ENCODE measurements at places on chromosomes 13 and 19.
A peak's percentile ranks its signal among the peaks of the same experiment; 100 is the strongest.

DNA sequence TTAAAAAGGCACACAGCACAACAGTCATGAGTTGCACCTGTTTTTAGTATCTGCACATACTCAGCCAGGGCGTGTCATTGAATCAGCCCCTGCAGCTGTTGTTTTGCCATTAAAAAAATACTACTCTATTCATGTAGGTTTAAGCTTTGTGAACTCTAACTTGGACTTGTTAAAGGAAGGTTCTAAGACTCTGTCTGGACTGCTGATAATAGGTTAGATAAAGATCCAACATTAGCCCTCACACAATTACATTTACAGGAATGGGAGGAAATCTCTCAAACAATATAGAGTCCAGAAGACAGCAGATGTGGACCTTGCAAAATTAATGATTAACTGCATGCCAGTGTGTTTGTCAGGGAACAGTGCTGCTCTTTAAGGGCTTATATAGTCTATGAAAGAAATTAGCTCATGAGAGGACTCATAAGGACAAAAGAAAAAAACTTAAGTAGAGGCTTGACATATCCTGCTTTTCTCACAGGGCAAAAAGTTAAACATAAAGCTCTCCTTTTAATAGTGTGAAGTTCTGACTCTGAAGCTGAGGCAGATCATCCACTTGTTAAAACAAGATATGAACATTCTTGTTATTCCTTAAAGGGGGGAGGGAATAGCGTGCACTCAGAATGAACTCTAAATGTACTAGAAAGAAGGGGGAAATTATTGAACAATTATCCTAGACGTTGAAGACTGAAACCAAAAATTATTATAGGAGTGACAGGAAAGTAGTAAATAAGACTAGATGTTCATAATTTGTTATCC, 243.6 kb downstream of the NDFIP2 start:
- no peak for DNase-seq

DNA sequence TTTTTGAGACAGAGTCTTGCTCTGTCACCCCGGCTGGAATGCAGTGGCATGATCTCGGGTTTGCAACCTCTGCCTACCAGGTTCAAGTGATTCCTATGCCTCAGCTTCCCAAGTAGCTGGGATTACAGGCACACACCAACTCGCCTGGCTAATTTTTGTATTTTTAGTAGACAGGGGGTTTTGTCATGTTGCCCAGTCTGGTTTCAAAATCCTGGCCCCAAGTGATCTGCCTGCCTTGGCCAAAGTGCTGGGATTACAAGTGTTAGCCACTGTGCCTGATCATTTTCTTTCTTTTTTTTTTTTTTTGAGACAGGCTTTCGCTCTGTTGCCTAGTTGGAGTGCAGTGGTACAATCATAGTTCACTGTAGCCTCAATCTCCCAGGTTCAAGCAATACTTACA, 28.7 kb downstream of the ZMYM5 start:
- DNase-seq = no peak

DNA sequence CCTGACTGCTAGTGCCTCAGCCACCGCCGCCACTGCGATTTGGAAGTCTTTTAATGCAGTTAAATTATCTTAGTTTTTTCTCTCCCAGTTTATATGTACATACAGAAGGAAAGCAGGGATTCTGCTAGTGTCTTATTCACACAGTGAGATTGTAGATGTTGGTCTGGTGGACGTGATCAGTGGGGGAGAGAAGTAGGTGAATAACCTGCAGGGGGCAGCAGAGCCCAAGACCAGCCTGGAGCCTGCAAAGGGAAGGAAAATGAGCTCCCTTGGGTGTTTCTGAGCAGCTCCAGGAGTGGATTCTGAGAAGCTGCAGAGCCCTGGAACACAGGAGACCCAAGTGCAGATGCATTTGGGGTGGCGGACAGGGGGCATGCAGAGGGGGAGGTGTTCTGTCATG, 26.3 kb downstream of the ZNF844 start:
- peak; percentile 60 for DNase-seq

DNA sequence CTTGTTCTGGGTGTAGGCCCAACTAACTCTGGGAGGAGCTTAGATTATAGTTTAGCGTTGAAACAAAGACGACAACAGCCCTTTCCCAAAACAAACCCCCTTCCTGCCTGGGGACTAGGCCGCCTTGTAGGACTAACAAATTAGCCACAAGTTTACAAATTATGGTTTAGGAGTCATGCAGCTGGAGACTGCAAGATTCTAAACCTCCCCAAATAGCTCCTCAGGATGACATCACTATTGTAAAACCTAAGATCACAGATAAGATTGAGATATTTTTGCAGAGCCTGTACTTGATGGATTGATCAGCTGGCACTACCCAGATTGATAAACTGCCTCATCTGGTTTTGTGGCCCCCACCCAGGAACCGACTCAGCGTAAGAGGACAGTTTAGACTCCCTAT, 2.3 kb upstream of the SLC25A15 start:
- no peak for DNase-seq

- DNase-seq = no peak
These were observed 174.1 kb downstream of the FGF14 start for GRCh38 chr13:102227741-102228140.

GRCh38 chr13:24267274-24267673, 42.1 kb upstream of the C1QTNF9 start:
- DNase-seq = no peak

DNA sequence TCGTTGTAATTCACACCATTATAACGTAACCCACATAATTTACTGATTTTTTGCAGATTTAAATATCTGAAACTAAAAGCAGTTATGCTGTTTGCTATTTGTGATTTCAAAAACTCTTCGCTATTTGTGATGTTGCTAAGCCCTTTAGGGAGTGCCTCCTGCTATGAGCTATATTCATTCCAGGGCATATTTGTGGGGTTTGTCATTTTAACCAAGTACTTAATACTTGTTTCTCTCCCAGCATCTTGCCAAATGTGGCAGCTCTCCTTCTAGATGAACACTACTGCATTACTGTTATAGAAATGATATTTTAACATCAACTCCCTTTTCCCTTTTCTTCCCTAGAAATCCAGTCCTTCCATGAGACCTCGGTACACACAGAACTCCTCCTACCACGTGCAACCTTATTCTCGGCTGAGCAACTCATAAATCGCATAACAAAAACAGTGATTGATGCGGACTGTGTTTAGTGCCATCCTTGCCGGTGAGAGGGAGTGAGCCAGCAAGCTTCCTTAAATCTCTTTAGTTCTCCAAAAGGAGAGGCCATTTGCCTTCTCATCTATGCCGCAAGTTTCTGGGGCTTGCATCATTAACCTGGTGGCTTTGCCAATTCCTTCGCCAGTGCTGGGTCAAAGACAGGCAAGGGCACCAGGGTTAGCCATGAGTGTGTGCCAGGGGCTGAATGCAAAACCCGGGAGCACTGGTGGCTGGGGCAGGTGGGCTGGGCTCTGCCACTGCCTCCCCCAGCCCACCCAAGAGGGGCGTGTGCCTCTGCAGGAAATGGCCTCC, 33.4 kb downstream of the RFX2 start:
- no peak for DNase-seq

- no peak for DNase-seq
These were observed 30.8 kb downstream of the SOX1 start for GRCh38 chr13:112097770-112098169.

DNA sequence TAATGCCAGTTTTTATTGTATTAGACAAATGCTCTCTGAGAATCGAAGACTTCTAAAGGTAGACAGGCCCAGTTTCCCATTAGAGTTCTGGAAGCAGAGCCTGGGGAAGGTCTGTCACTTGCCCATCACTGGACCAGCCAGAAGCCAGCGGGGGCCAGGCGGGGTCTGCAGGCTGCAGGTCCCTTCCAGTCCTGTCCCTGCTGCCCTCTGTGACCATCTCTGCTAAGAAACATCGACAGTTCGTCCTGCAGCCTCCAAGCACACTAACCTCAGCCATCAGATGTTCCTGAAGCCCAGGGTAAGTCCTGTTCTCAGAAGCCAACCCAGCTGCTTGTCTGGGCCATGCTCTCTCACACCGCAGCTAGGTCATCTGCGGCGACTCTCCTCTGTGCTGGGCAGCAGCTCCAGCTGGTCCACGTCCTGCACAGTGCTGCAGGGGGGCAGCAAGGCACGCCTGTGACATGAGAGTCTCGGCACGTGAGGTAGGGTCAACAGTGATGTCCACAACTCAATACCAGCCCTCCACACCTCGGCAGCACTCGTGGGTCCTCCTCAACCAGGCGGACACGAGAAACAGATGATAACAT, 2.9 kb upstream of the ADPRHL1 start:
- no peak for DNase-seq

DNA sequence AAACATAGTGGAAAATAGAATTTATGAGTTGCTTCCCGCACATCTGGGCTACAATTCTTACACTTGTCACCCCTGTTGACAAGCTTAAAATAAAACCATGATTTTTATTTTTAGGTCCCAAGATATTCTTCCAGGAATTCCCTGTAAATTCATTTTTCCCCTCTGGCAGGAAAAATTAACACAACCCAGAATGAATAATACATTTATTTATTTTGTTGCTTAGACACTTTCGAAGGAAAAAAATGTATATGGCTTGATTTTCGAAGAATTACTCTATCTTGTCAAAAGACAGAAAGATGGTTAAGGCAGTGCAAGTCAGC, 74.4 kb downstream of the LHFPL6 start:
- DNase-seq = no peak

DNA sequence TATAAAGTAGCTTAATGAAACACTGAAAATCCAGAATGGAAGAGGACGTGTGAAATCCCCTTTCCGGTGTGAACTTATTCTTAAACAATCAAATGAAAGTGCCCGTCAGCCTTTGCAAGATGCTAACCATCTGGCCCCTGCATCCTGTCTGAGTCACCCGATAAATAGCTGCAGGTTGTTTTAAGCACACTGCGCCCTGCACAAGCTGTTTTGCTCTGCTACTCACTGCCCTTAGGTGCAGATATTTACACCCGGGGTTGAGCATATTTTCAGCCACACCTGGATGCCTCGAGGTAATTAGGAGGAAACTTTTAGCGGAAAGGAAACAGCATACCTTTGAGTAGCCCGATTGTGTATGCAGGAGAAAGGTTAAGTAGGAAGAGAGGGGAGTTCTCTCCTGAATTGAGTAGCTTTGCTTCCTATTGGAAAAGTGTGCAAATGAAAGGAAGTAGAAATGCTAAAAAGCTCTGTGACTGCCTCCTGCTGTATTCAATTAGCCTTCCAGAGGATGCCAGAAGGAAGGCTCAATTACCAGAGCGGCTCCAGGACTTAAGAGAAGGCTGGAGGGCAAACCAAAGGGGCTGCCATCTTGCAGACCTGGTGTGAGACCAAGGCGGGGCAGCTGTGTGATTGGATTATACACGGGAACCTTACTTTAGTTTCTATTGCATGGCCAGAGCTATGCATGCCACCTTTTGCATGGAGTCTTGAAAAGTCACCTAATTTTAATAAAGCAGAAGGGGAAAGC, 42.5 kb downstream of the IRS2 start:
- DNase-seq = no peak

- no peak for DNase-seq
These were observed 278.7 kb downstream of the DIAPH3 start for GRCh38 chr13:59885076-59885475.

DNA sequence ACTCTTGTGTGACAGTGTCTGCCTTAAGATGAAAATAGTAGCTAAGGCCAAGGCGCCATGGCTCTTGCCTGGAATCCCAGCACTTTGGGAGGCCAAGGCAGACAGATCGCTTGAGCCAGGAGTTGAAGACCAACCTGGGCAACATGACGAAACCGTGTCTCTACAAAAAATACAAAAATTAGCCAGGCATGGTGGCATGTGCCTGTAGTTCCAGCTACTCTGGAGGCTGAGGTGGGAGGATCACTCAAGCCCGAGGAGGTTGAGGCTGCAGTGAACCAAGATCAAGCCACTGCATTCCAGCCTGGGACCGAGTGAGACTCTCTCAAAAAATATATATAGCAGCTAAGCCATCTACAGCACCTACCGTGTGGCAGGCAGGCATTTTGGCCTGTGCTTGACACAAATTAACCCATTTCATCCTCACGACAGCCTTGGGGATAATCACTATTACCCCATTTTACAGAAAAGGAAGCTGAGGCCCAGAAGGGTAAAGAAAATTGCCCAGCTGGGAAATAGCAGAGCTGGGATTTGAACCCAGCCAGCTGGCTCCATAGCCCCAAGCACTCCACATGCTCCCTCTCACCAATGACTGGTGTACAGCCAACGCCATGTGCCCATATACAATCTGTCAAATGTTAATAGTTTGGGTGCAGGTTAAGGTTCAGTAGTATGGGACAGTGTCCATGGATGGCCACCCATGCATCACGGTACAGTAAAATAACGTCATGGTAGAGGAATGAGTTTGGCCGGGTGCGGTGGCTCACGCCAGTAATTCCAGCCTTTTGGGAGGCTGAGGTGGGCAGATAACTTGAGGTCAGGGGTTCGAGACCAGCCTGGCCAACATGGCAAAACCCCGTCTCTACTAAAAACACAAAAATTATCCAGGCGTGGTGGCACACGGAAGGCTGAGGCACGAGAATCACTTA, 3.1 kb downstream of the SLC1A5 start:
- DNase-seq = no peak

- peak; percentile 53 for DNase-seq
These were observed 36.8 kb downstream of the ACTN4 start for GRCh38 chr19:38684078-38684861.

DNA sequence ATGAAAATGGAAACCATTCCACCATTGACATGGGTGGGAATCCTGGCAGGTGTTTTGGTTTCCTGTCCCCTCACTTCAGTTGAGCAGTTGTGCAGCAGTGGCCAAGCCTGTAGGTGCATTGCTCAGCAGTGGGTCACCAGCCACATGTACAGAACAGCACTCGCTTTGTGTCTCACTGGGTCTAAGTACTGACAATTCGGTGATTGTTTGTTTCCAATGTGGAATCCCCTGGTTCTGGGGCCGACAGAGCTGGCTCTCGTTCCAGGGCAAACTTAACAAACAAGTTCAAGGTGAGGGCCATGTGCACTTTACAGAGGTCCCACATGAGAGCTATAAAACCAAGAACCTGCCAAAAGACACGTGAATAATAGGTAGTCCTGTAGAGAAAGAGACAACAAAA, 54.1 kb upstream of the SPATA13 start:
- no peak for DNase-seq

DNA sequence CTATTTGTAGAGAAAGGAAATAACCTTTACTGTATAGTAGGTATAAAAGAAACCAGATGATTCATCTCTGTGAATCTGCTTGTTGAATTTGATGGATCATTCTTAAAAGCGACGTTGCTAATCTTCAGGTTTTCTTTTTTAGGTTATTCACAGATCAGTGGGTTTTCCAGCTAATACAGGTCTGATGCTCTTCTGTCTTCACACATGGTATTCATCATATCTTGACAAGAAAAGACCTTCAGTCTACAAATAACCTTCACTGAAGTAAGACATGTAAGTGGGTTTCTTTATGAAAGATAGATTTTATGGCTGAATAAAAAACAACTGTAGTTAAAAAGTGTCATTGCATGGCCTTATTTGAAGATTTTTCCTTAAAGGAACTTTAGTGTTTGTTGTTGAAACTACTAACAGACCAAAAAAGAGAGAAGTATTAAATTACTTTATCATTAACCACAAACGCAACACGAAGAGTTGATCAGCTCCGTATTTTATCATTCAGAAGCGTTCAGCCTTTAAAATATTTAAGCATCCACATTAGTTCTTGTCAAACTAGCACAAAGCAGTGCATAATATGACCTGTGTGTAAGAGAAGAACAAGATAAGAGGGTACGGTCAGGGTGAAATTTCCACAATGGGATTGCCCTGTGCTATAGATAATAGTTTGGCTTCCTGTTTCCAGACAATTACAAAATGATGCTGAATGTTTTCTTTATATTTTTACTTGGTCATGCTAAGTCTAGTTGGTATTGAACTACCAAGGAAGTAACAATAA, 299.5 kb downstream of the MZT1 start:
- no peak for DNase-seq

- no peak for DNase-seq
These were observed 133.7 kb downstream of the RAP2A start for GRCh38 chr13:97567510-97568243.

Data from CD4-positive, alpha-beta T cell treated with Interleukin-1 beta for 1 hour (primary cell).